Right renal cortex interstitium (tissue), 3 donors: ENCODE measurements at places on chromosomes 16 and 17. TPM values are rescaled to one million over a fixed set of nuclear protein-coding genes. Genes with fewer than 3 reads are reported as not detected.

GRCh38 chr16:77759201-77759600 lies 29.2 kb upstream of the VAT1L start:
- no peak for DNase-seq

Gene KRTAP9-2
- not detected for polyA plus RNA-seq

Gene G6PC1
- 6.5 TPM for polyA plus RNA-seq

Gene SPHK1
- 1.7 TPM for polyA plus RNA-seq

GRCh38 chr16:27721531-27722181 lies 171.7 kb downstream of the KATNIP start:
- DNase-seq: no peak

Gene CTF1
- 7.4 TPM for polyA plus RNA-seq

DNA sequence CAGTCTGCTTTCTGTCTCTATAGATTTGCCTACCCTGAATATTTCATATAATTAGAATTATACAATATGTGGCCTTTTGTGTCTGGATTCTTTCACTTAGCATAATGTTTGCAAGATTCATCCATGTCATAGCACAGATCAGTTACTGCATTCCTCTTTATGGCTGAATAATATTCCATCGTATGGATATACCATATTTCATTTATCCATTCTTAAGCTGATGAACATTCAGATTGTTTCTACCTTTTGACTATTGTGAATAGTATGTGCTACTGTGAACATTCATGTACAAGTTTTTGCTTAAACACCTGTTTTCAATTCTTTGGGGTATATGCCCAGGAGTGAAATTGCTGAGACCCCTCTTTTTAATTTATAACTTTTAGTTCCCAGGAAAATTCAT lies 49.4 kb upstream of the MSI2 start:
- DNase-seq: no peak
